ENCODE measurements at places on chromosomes 6 and 20.

- peaks cover 4% of the 10 kb centered on the region for H3K4me1 ChIP-seq
- H3K36me3 ChIP-seq = no peaks in the 10 kb centered on the region
- no peak overlapping the region for H3K4me3 ChIP-seq
- no peaks in the 10 kb centered on the region for H3K27me3 ChIP-seq
- H3K27ac ChIP-seq = no peak overlapping the region
Measured at GRCh38 chr6:39100358-39100757, 14.6 kb downstream of the SAYSD1 start.

- H3K36me3 ChIP-seq = no peaks in the 10 kb centered on the region
- H3K4me1 ChIP-seq = no peaks in the 10 kb centered on the region
- H3K27me3 ChIP-seq = no peaks in the 10 kb centered on the region
- DNase-seq = no peak
- no peak overlapping the region for H3K4me3 ChIP-seq
Measured at GRCh38 chr6:75581231-75581630, 20.4 kb upstream of the SENP6 start.

DNA sequence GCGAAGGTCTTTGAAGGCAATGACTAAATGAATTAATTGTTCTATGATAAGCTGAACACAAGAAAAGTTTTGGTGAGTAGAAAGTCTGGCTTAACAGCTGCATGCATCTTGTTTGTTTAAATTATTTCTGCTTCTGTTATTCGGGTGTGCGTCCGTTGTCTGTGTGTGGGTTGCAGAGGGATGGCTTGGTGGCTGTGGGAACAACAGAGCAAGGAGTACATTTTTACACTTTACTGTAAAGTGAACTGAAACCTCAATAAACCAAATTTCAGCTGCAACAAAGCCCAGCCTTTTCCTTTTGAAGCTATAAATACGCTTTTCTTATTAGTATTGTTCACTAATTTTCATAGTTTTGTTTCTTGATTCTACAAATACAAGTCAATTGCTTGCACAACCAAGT, 3.5 kb upstream of the LAMP5 start:
- no peaks in the 10 kb centered on the region for H3K4me1 ChIP-seq
- H3K27ac ChIP-seq = no peak overlapping the region
- H3K36me3 ChIP-seq = no peaks in the 10 kb centered on the region
- no peak overlapping the region for H3K4me3 ChIP-seq

GRCh38 chr6:115898246-115898645, 162.4 kb downstream of the FRK start:
- no peaks in the 10 kb centered on the region for H3K4me1 ChIP-seq
- DNase-seq = peak; percentile 28
- no peaks in the 10 kb centered on the region for H3K36me3 ChIP-seq
- H3K4me3 ChIP-seq = no peak overlapping the region
- no peaks in the 10 kb centered on the region for H3K27me3 ChIP-seq
